ENCODE measurements at places on chromosomes 5 and 9. TPM values are rescaled to one million over a fixed set of nuclear protein-coding genes. Genes with fewer than 3 reads are reported as not detected.

DNA sequence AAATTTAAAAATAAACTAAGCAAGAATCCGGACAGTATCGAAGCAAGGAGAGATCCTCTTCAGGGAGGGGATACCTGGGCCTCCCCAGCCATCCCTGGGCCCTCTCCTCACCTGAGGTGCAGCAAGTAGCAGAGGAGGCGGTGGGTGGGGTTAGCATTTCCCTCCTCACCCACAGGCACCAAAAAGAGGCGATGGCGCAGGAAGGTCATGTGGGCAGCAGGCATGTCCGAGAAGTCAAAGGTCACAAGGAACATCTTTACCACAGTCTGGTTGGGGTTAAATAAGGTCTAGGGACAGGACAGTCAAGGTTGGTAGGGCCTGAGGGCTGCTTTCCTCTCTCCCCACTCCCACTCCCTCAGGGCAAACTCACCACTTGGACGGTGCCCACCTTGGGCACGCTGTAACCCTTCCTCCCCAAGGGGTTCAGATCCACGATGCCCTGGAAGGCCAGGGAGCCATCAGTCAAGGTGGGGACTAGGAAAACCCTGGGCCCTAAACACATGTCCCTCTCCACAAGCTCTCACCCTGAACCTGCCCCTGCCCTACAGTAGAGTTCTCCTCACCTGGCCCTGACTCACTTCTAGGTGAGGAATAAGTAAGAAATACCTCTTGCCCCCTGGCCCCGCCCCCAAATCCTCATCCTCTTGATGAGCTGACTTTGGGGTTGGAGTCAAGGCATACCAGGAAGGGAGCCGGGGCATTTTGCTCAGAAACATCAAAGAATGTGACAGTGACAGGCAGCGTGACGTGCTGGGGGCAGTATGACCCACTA lies 2.8 kb upstream of the STOML2 start:
- H3K36me3 ChIP-seq: no peaks in the 10 kb centered on the region
- H3K4me3 ChIP-seq: no peak overlapping the region
- no peak overlapping the region for H3K27ac ChIP-seq
- no peaks in the 10 kb centered on the region for H3K27me3 ChIP-seq
- H3K4me1 ChIP-seq: peaks cover 31% of the 10 kb centered on the region
- DNase-seq: no peak

DNA sequence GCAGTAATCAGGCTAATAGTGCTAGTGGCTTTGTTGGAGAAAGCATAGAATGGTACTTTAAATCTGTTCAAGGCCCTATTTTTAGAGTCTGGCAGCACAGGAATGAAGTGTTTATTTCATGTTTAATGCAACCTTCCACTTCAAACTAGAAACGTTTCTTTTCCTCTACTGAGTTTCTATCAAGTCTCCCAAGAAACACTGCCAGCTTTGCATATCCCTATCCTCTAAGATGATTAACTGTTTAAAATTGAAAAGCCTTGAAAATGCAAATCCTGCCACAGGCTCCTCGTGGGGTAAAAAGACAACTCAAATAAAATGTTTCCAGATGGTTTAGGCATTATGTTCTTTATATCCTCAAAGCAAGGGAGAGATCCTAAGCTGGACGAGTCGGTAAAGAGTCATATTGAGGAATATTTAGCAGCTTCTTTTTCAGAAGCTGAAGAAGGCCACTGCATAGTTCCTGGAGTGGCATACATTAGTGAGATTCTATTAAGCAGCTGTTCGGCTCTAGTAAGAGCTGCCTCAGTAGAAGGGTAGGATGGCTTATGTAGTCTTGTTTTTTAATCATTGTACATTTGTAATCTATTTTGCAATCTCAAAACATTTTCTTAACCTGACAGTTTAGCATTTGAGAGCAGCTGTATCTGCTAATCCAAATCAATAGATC lies 251.2 kb downstream of the CHSY3 start:
- H3K36me3 ChIP-seq: no peaks in the 10 kb centered on the region
- H3K4me3 ChIP-seq: no peak overlapping the region
- H3K27me3 ChIP-seq: no peaks in the 10 kb centered on the region
- DNase-seq: no peak

- no peaks in the 10 kb centered on the region for H3K27me3 ChIP-seq
- H3K36me3 ChIP-seq: no peaks in the 10 kb centered on the region
- H3K27ac ChIP-seq: 0 out of 2 replicates have a peak overlapping the region, but pooled peaks have one; percentile 73
- H3K4me3 ChIP-seq: peak overlapping the region; percentile 74
- no peaks in the 10 kb centered on the region for H3K4me1 ChIP-seq
Measured at GRCh38 chr9:6415266-6415665, 2.3 kb downstream of the UHRF2 start.

DNA sequence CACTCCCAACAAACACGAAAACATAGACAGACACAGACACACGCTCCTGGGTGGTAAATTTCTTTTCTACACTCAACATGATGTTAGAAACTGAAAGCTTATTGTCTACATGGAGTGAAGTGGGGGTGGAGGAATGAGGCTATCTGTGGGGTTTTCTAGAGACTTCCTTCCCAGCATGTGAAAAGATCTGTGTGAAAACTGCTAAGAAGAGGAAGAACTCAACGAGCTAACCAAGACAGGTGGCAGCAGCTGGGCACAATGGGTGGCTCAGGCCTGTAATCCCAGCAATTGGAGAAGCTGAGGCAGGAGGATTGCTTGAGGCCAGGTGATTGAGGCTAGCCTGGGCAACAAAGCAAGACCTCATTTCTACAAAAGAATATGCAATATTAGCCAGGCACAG lies 7.6 kb downstream of the FYB1 start:
- H3K27ac ChIP-seq: no peak overlapping the region
- DNase-seq: no peak
- H3K4me1 ChIP-seq: no peaks in the 10 kb centered on the region
- no peaks in the 10 kb centered on the region for H3K36me3 ChIP-seq
- no peak overlapping the region for H3K4me3 ChIP-seq
- H3K27me3 ChIP-seq: peaks cover 2% of the 10 kb centered on the region

GRCh38 chr5:179771311-179771895 lies 22.4 kb upstream of the LTC4S start:
- no peak overlapping the region for H3K27ac ChIP-seq
- DNase-seq: no peak
- peaks cover 8% of the 10 kb centered on the region for H3K36me3 ChIP-seq
- no peaks in the 10 kb centered on the region for H3K27me3 ChIP-seq

DNA sequence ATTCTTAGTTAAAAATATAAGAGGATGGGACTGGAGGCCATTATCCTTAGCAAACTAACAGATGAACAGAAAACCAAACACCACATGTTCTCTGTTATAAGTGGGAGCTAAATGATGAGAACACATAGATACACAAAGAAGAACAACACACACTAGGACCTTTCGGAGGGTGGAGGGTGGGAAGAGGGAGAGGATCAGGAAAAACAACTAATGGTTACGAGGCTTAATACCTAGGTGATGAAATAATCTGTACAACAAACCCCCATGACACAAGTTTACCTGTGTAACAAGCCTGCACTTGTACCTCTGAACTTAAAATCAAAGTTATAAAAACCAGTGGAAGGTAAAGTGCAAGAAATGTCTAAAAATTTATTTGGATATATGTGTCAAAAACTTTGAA lies 1047.4 kb upstream of the C9orf72 start:
- H3K4me1 ChIP-seq: no peaks in the 10 kb centered on the region
- no peak overlapping the region for H3K4me3 ChIP-seq
- DNase-seq: no peak

GRCh38 chr9:91992461-91993041 lies 42.5 kb upstream of the ROR2 start:
- no peaks in the 10 kb centered on the region for H3K36me3 ChIP-seq
- H3K4me3 ChIP-seq: no peak overlapping the region
- no peak for DNase-seq
- no peaks in the 10 kb centered on the region for H3K27me3 ChIP-seq
- H3K27ac ChIP-seq: no peak overlapping the region
- H3K4me1 ChIP-seq: no peaks in the 10 kb centered on the region

DNA sequence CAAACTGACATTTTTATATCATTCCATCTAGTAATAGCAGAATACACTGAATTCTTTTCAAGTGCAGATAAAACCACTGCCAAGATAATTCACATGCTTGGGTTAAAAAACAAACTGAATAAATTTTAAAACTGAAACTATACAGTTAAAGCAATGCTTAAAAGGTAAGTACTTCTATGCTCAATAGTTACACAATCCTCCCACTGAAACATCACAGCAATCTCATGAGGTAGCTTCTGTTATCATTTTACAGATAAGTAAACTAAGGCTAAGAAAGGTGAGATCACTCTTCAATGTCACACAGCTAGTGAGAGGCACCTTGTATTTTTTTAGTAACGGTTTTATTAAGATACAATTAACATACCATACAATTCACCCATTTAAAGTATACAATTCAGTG lies 13.4 kb upstream of the GOLGA1 start:
- no peak for DNase-seq
- no peaks in the 10 kb centered on the region for H3K36me3 ChIP-seq
- H3K4me3 ChIP-seq: no peak overlapping the region
- no peak overlapping the region for H3K27ac ChIP-seq
- H3K27me3 ChIP-seq: no peaks in the 10 kb centered on the region

Gene SLC1A1
- 0.05 TPM for total RNA-seq

Gene LCN9
- total RNA-seq: not detected

Gene PDCD1LG2
- total RNA-seq: not detected

Gene CYLC2
- total RNA-seq: not detected

Gene LRRC19
- total RNA-seq: not detected

All from Panc1 (cell line).